Dermis blood vessel endothelial cell (primary cell): ENCODE measurements at places on chromosomes 13 and 19. TPM values are rescaled to one million over a fixed set of nuclear protein-coding genes. Genes with fewer than 3 reads are reported as not detected.

C3 gene
- total RNA-seq, result 5.4 and 33.5 TPM in 2 replicates

CFAP97D2 gene
- total RNA-seq, result not detected in 2 replicates

NXNL1 gene
- total RNA-seq, result not detected in 2 replicates

SHKBP1 gene
- 27.7 and 67.0 TPM in 2 replicates for total RNA-seq

ARRDC5 gene
- not detected in 2 replicates for total RNA-seq

HTR2A gene
- not detected in 2 replicates for total RNA-seq

PSG7 gene
- total RNA-seq, result not detected in 2 replicates

ONECUT3 gene
- total RNA-seq, result not detected in 2 replicates

PLIN4 gene
- 1.1 and 1.5 TPM in 2 replicates for total RNA-seq

FBXO27 gene
- 0.98 and 1.5 TPM in 2 replicates for total RNA-seq

C19orf33 gene
- total RNA-seq, result 14.8 TPM in 1 of 2 replicates, not detected in the other

ACER1 gene
- not detected in 2 replicates for total RNA-seq

KCTD12 gene
- 395 and 538 TPM in 2 replicates for total RNA-seq

ARL11 gene
- total RNA-seq, result 0.09 and 0.51 TPM in 2 replicates

P2RY11 gene
- total RNA-seq, result 2.6 and 4.6 TPM in 2 replicates

SPRY2 gene
- 21.7 and 24.2 TPM in 2 replicates for total RNA-seq

SBK2 gene
- total RNA-seq, result not detected in 2 replicates

KIR2DL3 gene
- not detected in 2 replicates for total RNA-seq

TTC9B gene
- total RNA-seq, result not detected in 2 replicates

PGLYRP1 gene
- not detected in 2 replicates for total RNA-seq

DAND5 gene
- total RNA-seq, result 0.09 and 0.17 TPM in 2 replicates

WDFY2 gene
- 3.9 and 4.6 TPM in 2 replicates for total RNA-seq

LGALS14 gene
- total RNA-seq, result not detected in 2 replicates

MBD3L2 gene
- not detected in 2 replicates for total RNA-seq

TMEM143 gene
- total RNA-seq, result 1.9 and 3.8 TPM in 2 replicates
